HS-27A (cell line): ENCODE measurements at places on chromosomes 11 and 22.

- no peak for DNase-seq
Measured at GRCh38 chr11:70204466-70204799, 1.3 kb downstream of the FADD start.

- DNase-seq, result no peak
Measured at GRCh38 chr22:21858025-21858764, 9.2 kb downstream of the MAPK1 start.

GRCh38 chr11:65127473-65128181, 5.5 kb downstream of the MRPL49 start:
- no peak for DNase-seq

- DNase-seq, result no peak
Measured at GRCh38 chr11:7981619-7982157, 5.4 kb upstream of the EIF3F start.

DNA sequence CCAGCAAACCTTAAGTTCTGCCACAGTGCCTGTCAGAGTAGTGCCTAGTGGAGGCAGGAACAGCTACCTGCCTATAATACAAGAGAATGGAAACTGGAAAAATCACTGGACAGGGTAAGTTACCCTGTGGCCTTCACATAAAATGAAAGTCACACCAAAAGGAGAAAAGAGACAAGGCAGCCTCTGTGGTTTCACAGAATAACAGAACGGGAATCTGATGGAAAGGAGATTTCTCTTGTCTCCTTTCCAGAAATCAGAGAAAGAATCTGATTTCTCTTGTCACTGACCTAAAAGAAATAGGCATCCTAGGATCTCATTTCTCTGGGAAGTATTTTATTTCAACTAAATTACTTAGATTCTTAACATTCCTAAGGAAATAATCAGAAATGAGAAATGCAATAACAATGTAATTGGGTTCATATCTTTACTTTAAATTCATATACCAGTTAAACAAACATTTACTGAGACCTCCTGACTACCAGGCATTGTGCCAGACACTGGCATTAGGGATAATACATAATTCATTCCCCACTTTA, 41.6 kb downstream of the PRCP start:
- peak; percentile 82 for DNase-seq

DNA sequence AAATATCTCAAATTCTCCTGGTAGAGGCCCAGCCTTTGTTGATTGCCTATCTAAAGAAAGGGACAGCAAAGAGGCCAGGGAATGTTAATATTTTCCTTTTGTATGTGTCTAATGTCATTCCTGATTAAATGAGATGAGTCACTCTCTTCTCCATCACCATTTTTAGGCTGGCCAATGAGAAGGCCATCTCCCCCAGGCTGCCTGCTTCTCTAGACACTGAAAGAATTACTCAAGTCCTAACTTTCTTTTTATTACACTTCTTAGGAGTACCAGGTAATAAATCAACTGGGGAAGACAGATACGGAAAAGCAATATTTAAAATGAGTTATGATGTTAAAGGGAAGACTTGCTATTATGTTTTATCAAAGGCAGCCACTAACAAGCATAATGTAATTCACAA, 259.2 kb upstream of the SORL1-AS1 start:
- no peak for DNase-seq

DNA sequence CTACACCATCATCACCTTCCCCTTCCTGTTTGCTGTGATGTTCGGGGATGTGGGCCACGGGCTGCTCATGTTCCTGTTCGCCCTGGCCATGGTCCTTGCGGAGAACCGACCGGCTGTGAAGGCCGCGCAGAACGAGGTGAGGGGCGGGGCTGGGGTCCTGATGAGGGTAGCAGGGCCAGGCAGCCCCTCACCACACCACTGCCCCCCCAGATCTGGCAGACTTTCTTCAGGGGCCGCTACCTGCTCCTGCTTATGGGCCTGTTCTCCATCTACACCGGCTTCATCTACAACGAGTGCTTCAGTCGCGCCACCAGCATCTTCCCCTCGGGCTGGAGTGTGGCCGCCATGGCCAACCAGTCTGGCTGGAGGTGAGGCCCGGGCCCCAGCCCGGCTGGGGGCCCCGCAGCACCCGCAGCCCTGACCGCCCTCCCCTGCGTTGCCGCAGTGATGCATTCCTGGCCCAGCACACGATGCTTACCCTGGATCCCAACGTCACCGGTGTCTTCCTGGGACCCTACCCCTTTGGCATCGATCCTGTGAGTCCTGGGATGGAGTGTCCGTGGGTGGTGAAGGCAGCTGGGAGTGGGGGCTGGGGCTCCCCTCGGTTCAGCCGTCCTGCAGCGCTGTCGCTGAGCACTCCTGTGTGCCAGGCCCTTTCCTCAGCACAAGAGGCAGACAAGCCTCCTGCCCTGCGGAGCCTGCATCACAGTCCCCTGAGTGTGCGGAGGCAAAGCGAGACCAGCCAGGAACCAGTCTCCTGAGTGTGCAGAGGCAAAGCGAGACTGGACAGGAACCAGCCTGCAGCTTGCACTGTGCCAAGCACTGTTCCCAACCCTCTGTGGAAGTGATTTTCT, 8.8 kb downstream of the TCIRG1 start:
- DNase-seq, result no peak

DNA sequence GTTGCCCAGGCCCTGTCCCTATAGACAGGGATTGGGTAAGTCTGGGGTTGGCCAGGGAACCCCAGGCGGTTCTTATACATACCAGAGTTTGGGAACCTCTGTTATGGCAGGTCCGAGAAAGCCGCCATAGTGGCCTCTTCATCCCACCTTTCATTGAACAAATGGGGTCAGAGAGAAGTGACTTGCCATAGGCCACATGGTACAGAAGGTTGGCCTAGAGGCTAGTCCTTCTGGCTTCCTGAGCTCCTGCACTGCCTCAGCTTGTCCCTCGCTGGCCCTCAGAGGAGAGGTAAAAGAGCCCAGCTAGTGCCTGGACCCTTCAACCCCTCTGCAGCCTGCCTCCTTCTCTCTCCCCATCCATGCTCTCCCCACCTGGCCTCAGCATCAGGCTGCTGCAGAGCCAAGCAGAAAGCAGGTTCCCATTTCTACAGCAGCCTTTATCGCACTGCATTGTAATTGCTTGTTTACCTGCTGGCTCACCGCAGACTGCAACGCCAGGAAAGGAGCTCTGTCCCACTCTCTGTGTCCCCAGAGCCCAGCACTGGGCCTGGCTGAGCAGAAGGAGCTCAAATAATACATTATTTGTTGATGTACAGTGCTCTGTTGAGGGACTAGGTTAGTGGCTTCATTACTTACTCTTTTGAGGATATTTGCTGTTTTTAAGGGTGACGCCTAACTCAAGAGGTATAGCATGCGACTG, 103.6 kb downstream of the TRIM29 start:
- no peak for DNase-seq

- peak; percentile 9 for DNase-seq
Measured at GRCh38 chr11:13016415-13016814, 7.3 kb downstream of the RASSF10 start.

GRCh38 chr11:15826826-15827225, 529.5 kb downstream of the SOX6 start:
- no peak for DNase-seq

GRCh38 chr11:66857927-66858185, 992 bp downstream of the LRFN4 start:
- no peak for DNase-seq

DNA sequence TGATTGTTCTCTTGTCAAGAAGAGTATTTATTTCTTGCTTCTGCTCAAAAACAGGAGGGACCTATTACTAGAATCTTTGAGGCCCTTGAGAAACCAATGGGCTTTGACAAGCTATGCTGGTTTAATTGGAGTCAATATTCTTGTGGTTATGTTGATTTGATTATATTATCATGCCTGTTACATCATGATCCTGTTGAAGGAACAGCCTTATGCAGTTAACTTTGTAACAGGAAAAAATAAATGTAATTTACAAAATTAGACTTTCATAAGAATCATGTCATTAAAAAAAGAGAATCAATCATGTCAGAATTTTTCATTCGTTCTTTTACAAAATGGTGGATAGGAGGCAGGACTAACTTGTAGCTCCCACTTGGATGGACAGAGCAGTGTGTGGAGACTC, 386.1 kb upstream of the DDI1 start:
- DNase-seq, result no peak

DNA sequence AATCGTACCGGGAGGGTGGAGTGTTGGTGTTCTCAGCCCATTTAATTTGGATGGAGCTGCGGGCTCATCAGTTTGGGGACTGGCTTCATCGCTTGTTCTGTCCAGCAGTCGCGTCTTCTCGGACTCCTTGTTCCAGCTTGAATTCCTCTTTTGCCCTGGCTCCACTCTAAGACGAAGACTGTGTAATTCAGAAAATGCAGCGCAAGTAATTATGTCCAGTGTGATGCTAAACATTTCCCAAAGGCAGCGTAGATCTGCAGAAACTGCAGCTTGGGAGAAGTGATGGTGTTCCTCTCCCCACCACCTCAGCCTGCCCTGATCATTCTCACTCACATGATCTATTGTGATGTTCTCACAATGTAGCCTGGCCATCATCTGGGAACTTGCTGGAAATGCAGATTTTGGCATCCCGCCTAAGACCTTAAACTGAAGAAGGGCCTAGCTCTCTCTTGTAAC, 666 bp downstream of the SLC25A18 start:
- no peak for DNase-seq

- peak; percentile 51 for DNase-seq
Measured at GRCh38 chr11:76318744-76319384, 62.1 kb downstream of the THAP12 start.

- no peak for DNase-seq
Measured at GRCh38 chr22:25461301-25461700, 103.2 kb upstream of the GRK3 start.

GRCh38 chr22:27772081-27772983, 29.2 kb downstream of the MN1 start:
- DNase-seq, result no peak

- DNase-seq, result no peak
Measured at GRCh38 chr11:64004590-64004984, 18.3 kb downstream of the OTUB1 start.

GRCh38 chr11:69680688-69681087, 5.5 kb upstream of the LTO1 start:
- DNase-seq, result no peak

- no peak for DNase-seq
Measured at GRCh38 chr11:120718171-120718570, 206.6 kb downstream of the GRIK4 start.

GRCh38 chr22:42745118-42745517, 24.4 kb upstream of the A4GALT start:
- DNase-seq, result no peak

DNA sequence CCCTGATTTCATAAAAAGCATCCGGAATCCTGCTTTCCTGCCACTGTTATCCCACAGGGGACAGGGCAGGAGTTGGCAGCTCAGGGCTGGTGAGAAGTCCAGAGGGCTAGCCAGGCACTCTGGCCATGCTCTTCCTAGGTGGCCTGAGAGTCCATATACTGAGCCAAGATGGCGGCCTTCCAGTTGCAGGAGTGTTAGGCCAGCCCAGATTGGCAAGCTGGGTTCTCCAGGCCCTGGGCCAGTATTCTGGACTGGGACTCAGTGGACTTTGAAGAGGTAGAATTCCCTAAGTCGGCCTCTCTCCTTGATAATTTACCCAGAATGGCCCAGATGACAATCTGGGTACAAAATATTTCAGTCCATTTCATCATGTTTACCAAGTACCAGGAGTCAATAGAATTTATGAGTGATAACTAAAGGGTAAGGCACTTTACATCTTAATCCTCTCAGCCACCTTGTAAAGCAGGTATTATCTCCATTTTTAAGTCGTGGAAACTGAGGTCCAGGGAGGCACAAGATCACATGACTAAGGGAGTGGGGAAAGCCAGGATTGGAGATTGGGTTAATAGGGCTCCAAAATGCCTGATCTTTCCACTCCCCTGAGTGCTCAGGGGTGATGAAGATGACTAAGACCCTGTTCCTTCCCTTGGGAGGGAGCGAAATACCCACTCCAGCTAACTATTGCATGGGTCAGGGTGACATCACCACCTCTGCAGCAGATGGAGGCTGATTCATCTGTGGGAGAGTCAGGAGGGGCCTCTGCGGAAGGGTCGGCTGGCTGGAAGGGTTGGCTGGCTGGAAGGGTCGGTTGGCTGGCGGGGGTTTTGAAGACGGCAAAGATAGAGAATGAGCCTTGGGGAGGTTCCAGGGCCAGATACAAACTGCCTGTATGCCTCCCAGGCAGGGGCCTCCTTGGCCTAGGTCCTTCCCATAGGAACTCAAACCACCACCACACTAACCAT, 1.2 kb upstream of the MICALL1 start:
- peak; percentile 91 for DNase-seq

GRCh38 chr11:96193745-96194443, 149.1 kb downstream of the MAML2 start:
- DNase-seq, result no peak

GRCh38 chr11:128648711-128649110, 45.2 kb upstream of the FLI1 start:
- no peak for DNase-seq
